Activated gamma-delta T cell (primary cell): ENCODE measurements at places on chromosomes 2 and 18.

GRCh38 chr2:27720004-27720551 lies 51.4 kb upstream of the MRPL33 start:
- DNase-seq, result no peak

- no peak for DNase-seq
Measured at GRCh38 chr18:9952633-9953416, 39.0 kb downstream of the VAPA start.

GRCh38 chr2:19623488-19623887 lies 265.1 kb upstream of the OSR1 start:
- no peak for DNase-seq

DNA sequence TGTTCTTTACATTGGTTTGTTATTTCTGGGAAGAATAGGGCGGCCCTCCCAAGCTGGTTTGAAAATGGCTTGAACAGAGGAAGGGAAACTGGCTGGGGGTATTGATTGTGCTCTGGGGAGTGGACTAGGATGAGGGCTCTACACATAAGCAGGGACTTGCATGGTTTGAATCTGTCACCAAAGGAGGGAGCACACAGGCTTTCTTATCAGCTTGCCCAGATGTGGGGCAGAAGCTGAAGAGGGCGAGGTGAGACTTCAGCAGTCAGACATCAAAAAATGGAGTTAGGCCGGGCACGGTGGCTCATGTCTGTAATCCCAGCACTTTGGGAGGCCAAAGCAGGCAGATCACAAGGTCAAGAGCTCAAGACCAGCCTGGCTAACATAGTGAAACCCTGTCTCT lies 7.2 kb upstream of the RAB12 start:
- DNase-seq, result no peak

- no peak for DNase-seq
Measured at GRCh38 chr18:62828852-62829251, 113.5 kb downstream of the PHLPP1 start.

- no peak for DNase-seq
Measured at GRCh38 chr2:67626656-67627055, 229.5 kb downstream of the ETAA1 start.

DNA sequence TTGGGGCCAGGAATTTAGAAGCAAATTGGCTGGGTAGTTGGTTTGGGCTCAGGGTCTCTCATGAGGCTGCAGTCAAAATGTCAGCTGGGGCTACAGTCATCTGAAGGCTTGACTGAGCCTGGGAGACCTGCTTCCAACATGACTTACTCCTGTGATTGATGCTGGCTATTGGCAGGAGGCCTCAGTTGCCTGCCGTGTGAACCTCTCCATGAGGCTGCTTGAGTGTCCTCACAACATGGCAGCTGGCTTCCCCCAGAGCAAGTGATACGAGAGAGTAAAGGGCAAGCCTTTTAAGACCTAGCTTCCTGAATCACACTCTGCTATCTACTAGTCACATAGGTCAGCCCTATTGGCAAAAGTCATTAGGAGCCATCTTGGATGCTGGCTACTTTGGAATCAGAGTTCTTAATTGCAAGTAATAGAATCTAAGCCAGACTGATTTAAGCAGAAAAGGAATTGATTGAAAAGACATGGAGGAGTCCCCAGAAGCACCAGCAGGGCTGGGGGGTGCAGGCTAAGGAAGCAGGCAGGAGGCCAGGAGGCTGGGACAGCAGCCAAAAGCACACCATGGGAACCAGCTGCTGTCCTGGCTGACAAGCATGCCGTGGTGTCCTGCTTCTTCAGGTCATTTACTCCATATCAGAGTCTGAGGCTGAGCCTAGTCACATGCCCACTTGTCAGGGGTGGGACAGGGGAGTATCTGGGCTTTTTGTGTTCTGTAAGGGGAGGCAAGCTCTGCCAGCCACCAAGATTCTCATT lies 7.8 kb upstream of the GIGYF2 start:
- no peak for DNase-seq
